ENCODE measurements at places on chromosomes 5 and 9. TPM values are rescaled to one million over a fixed set of nuclear protein-coding genes. Genes with fewer than 3 reads are reported as not detected.
A peak's percentile ranks its signal among the peaks of the same experiment; 100 is the strongest.

GRCh38 chr5:143164557-143164956 is 238.9 kb downstream of the NR3C1 start:
- ATAC-seq: peak; percentile 23

DNA sequence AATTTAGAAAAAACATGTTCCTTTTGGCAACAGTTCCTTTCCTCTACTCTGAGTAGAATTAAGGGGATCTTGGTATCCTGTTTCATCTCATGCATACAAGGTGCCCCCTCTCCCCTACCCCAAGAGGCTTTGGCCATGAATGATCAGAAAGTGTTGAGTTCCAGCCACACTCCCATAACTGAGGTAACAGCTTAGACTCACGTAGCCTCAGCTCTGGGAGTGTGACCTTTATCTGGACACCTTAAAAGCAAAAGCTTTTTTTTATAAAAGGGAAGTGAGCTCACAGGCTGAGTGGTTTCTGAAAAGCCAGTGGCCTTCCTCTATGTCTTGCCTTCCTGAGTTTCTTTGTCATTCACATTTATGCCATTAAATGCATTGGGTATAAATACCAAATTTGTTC is 900 bp upstream of the HAVCR2 start:
- ATAC-seq: no peak

ZNF484 gene
- 12.0 TPM for total RNA-seq

- no peak for ATAC-seq
These were observed 53.4 kb downstream of the DUSP1 start for GRCh38 chr5:172717481-172718195.

GRCh38 chr5:85077581-85077980 is 692.9 kb upstream of the EDIL3 start:
- ATAC-seq: no peak

Data from motor neuron (in vitro differentiated cells).